ENCODE measurements at places on chromosomes 6 and 20.

DNA sequence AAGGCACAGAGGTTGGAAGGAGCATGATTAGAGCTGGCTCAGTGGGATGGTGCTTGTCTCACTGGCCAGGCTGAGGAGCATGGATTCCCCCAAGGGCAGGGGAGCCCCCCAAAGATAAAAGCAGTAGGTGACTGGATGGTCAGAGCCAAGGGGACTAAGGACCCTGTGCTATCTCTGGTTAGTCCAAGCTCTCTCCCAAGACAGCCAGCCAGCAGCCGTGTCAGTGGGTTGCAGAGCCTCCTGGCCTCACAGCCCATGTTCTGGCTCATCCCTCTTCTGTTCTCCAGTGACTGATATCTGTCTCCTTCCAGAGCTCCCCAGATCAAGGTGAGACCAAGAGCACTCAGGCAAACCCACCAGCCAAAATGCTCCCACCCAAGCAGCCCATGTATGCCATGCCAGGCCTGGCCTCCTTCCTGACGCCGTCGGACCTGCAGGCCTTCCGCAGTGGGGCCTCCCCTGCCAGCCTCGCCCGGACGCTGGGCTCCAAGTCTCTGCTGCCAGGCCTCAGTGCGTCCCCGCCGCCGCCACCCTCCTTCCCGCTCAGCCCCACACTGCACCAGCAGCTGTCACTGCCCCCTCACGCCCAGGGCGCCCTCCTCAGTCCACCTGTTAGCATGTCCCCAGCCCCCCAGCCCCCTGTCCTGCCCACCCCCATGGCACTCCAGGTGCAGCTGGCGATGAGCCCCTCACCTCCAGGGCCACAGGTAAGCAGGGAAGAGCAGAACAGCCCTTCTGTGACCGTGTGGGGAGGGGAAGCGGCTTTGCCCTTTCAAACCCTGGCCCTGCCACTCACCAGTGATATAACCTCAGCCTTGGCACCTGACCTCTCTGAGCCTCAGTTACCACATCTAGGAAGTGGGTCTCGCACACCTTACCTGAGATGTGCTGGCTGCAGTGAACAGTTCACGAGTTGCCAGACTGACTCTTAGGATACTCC is 121.3 kb downstream of the JPH2 start:
- no peak for DNase-seq

DNA sequence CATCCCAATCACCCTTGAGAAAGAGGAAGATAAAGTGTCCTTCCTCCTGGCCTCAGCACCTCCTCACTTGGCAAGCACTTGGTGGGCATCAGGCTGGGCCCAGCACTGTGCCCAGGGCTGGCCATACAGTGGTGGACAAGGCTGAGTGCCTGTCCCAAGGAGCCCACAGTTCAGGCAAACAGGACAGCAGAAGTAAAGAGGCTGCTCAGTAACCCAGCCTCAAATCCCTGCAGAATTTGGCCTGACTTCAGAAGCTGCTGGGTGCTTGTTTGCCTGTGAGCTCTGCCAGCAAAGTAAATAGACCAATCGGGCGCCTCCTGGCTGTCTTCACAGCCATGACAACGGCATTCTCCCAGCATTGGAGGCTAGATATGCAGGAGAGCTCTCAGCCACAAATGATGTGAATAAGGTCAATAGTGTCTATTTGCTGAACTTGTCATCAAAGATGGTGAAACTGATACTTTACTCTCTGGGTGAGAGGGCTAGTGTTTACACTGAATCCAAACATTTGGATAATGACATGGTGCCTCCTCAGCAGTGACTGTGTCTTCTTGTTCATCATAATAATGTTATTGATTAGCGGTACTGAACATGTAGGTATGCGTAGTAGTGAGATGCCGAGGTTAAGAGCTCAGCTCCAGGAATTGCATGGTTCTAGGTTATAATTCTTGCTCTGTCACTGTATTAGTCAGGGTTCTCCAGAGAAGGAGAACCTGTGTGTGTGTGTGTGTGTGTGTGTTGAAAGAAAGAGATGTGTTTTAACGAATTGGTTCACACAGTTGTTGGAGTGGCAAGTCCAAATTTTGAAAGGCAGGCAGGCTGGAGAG is 36.9 kb upstream of the FANCE start:
- DNase-seq, result peak; percentile 58

- no peak for DNase-seq
Observed at GRCh38 chr20:18164356-18164755, 26.7 kb downstream of the KAT14 start.

DNA sequence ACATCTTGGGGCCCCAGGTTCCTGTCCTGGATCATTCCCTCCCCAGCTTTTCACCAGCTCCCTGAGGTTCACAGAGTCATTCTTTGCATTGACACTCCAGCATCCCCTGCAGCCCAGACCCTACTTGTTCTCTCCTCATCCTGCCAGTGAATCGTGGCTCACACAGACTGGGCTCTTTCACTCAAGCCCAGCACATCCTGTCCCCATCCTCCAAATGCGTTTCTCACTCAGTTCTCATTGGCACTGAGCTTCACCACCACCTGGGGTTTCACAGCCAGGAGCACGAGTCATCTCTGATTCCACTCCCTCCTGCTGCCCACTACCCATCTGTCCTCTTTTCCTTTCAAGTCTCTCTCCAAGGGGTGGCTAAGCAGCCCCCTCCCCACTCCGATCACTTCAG is 85.4 kb upstream of the NNAT start:
- no peak for DNase-seq

- no peak for DNase-seq
Observed at GRCh38 chr6:152002306-152002705, 194.8 kb downstream of the ESR1 start.

DNA sequence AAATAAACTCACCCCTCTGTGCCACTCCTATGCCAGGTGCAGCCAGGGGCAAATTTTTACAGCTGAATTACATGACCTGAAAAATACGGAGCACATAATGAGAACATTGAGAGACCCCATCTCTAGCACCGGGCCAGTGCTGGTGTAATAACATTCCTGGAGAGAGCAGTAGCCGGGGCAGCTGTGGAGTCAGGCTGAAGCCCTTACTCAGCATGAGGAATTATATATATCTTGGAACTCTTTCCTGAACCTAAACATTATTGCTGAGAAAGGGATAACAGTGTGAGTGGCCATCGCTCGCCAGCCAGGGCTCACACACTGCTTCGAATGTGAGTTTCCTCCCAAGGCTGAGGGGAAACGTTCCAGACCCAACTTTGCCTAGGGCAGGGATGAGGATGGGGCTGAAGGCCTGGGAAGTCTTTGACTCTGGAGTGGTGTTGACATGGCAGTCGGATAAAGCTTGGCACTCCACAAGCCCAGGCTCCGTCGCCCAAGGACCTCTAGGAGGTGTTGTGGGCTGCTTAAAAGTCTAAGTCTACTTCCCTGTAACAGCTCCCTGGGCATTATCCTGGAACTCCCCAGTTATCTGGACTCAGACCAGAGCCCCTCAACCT is 269.8 kb downstream of the CDC5L start:
- DNase-seq, result no peak

DNA sequence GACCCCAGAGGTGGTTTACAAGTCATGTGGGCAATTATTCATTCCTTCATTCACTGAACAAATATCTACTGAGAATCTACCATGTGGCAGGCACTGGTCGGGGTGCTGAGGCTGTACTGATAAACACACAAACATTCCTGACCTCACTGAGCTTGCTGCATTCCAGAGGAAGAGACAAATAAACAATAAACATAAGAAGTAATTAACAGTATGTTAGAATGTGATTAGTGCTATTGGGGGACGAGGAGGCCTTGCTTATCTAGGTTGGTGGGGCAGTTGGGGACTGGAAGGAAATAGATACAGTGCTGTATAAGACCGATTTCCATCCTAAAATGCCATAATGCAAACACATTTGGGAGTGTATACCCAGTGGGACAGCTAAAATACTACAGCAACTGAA is 44.1 kb downstream of the MAK start:
- DNase-seq, result no peak

- DNase-seq, result no peak
Observed at GRCh38 chr20:34579979-34580940, 21.7 kb downstream of the MAP1LC3A start.

GRCh38 chr20:32984196-32984595 is 20.0 kb downstream of the SUN5 start:
- DNase-seq, result no peak

- DNase-seq, result no peak
Observed at GRCh38 chr20:33926425-33926824, 67.3 kb upstream of the RALY start.

DNA sequence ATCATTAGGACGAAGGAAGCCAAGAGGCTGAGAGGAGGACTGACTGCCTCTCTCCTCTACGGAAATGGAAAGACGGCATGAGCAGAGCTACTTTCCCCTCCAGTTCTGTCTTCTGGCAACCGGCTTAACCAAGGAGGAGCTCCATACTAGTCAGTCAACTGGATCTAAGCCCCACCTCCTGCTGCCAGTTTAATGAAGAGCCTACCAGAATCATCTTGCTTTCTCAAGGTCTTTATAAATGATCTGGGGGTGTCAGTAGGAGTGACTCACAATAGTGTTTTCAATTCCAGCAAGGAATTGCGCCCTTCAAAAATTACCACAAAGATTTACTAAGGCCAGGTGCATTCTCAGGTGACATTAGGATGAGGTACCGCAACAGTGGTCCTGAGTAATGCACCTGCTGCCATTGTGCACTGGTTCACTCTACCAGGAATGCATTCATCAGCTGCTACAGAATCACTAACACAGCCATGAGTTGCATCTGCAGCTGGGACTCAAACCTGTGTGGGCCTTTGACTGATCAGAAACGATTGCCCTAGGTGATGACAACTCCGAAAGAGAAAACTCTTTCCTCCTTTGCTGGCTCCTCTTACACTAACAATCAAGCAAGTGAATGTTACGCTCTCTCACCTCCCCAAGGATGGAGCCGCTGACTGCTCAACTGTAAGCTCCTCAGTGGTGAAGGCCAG is 2.8 kb downstream of the UQCC2 start:
- DNase-seq, result no peak

GRCh38 chr20:25328954-25329498 is 61.6 kb downstream of the ABHD12 start:
- DNase-seq, result no peak

GRCh38 chr6:125207956-125208355 is 54.4 kb downstream of the TPD52L1 start:
- no peak for DNase-seq

- DNase-seq, result peak; percentile 5
Observed at GRCh38 chr20:63115651-63116411, 100.1 kb downstream of the YTHDF1 start.

DNA sequence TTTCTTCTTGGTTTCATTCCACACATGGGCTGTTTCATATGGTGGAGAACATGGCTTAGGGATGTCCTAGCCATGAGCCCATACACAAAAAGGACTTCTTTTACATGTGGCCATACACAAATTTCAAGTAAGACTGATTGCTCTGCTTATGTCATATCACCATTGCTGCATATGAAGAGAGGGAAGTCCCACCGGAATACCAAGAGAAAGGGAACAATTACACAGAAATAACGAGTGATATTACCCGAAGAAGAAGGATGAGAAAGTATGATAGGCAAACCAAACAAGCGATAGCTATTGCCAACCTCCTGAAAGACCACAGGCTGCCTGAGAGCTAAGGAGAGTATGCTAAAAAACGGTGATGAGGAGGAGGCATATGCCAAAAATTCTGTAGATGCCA is 70.5 kb upstream of the TNFRSF21 start:
- DNase-seq, result no peak

- DNase-seq, result no peak
Observed at GRCh38 chr6:15429141-15430110, 183.6 kb downstream of the JARID2 start.

GRCh38 chr6:108127826-108128225 is 38.0 kb upstream of the NR2E1 start:
- no peak for DNase-seq

DNA sequence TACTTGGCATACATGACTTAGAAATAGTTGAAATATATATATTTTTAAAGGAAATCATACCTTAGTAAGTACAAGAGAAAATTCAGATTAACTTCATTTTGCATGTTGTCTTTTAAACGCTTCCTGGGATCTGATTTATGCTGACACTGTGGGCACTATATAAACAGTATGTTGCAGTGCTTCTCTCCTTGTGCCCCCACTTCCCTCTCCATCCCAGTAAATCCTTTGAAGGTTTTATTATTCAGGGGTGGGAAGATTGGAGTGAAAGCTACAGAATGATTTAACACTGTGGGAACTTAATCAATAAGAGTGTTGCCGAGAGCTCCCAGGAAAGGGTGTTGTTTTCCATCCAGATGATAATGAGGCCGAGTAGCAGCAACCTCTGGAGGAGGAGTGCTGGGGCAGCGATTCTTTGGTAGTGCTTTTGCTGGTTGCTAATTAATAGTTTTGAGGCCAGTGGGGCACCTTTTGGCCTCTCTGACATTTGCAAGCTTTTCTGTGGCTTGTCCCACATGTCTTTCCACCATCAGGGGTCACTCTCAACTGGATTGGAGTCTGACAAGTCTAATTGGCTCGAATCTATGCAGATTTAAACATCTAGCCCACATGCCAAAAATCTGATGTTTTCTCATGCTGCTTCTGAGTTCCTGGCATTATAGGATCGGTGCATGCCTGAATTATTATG is 183.0 kb upstream of the MMS22L start:
- no peak for DNase-seq

GRCh38 chr6:13172291-13172690 is 156.0 kb downstream of the TBC1D7 start:
- no peak for DNase-seq

DNA sequence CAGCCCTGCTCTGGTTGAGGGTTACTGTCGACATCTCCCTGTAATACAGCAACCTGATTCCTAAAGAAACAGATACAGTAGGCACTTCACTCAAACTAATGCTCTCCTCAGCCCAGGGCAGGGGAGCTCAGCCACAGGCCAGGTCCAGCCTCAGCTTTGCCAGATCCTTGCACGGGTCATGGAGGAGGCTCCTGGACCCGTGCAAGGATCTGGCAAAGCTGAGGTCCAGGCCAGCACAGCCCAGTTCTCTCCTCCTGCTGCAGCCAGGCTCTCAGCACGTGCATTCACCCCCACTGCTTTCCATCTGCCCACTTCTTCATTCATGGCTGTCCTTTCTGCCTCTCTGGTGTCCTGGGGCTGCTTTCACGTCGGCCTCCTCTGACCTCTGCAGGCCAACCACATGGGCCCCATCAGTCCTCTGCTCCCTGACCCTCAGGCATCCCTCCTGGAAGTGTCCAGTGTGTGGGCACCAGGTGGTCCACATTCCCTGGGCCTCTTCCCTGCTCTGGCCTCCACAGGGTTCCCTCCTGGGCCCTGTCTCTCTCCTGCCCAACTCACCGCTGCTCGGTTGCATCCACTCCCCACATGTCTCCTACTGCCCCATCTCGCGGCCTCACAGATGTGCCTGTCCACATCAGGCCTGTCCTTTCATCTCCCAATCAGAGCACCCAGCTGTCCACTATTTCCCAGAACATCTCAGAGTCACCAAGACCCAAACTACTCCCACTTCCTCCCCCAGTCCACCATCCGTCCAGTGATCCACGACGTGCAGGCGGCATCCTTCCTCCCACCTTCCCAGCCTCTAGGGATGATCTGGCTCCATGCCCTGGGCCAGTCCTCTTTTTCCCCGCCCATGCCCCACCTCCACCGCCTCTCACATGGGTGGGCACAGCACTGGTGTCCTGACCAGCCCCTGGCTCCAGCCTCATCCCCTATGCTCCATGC is 11.8 kb upstream of the CD93 start:
- DNase-seq, result no peak

GRCh38 chr6:164133095-164133494 is 718.6 kb downstream of the QKI start:
- DNase-seq, result no peak
